ENCODE measurements at places on chromosomes 4 and X. TPM values are rescaled to one million over a fixed set of nuclear protein-coding genes. Genes with fewer than 3 reads are reported as not detected.

Gene NDST3
- 1.2 TPM for polyA plus RNA-seq

Gene ACOT9
- polyA plus RNA-seq = 23.7 TPM

Gene SLC9B1
- polyA plus RNA-seq = 0.21 TPM

Gene KDM6A
- polyA plus RNA-seq = 7.4 TPM

Gene HS6ST2
- polyA plus RNA-seq = 0.18 TPM

Gene TSPAN7
- polyA plus RNA-seq = 0.39 TPM

Gene GATA1
- not detected for polyA plus RNA-seq

Gene CCDC158
- not detected for polyA plus RNA-seq

Gene SATL1
- polyA plus RNA-seq = not detected

Gene N4BP2
- 1.4 TPM for polyA plus RNA-seq

Data from SK-N-SH (cell line).